ENCODE measurements at places on chromosomes 11 and 22. TPM values are rescaled to one million over a fixed set of nuclear protein-coding genes. Genes with fewer than 3 reads are reported as not detected.

CTSF gene
- 48.6 TPM for total RNA-seq

DNA sequence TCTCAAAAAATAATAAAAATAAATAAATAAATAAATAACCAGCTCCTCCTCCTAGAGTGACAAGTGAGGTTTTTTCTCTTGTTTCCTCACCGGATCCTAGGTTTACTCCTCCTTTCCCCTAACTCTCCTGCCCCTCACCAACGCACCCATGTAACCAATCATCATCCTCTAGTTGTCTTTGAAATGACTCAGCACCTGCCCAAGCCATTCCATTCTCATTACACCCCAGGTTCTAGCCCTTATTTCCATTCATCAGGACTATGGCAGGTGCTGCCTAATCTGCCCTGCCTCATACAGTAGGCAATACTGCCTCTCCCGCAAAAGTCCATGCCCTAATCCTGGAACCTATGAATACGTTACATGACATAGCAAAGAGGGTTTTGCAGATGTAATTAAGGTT, 60.4 kb downstream of the BUD13 start:
- H3K27me3 ChIP-seq: peaks cover 77% of the 10 kb centered on the region
- no peak overlapping the region for H3K4me3 ChIP-seq
- no peaks in the 10 kb centered on the region for H3K36me3 ChIP-seq
- peaks cover under 1% of the 10 kb centered on the region for H3K4me1 ChIP-seq

DNA sequence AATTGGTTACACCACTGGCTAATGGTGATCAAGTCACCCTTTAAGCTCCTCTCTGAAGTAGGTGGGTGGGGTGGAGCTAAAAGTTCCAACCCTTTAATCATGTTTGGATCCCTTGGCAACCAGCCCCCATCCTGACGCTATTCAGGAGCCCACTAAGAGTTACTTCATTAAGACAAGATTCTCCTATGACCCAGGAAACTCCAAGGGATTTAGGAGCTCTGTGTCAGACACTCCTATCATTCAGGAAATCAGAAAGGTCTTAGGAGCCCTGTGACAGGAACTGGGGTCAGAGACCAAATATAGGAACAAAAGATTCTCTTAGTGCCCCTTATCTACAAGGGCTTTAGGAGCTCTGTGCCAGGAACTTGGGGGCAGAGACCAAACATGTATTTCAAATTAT, 141.3 kb downstream of the ATG16L2 start:
- no peaks in the 10 kb centered on the region for H3K36me3 ChIP-seq
- no peaks in the 10 kb centered on the region for H3K27me3 ChIP-seq
- peak overlapping the region; percentile 57 for H3K27ac ChIP-seq

APOA5 gene
- not detected for total RNA-seq

- H3K4me1 ChIP-seq: no peaks in the 10 kb centered on the region
- no peak for DNase-seq
- H3K27me3 ChIP-seq: no peaks in the 10 kb centered on the region
- H3K4me3 ChIP-seq: no peak overlapping the region
- no peaks in the 10 kb centered on the region for H3K36me3 ChIP-seq
- no peak overlapping the region for H3K27ac ChIP-seq
Observed at GRCh38 chr11:6988506-6988905, 31.6 kb downstream of the ZNF214 start.

DNA sequence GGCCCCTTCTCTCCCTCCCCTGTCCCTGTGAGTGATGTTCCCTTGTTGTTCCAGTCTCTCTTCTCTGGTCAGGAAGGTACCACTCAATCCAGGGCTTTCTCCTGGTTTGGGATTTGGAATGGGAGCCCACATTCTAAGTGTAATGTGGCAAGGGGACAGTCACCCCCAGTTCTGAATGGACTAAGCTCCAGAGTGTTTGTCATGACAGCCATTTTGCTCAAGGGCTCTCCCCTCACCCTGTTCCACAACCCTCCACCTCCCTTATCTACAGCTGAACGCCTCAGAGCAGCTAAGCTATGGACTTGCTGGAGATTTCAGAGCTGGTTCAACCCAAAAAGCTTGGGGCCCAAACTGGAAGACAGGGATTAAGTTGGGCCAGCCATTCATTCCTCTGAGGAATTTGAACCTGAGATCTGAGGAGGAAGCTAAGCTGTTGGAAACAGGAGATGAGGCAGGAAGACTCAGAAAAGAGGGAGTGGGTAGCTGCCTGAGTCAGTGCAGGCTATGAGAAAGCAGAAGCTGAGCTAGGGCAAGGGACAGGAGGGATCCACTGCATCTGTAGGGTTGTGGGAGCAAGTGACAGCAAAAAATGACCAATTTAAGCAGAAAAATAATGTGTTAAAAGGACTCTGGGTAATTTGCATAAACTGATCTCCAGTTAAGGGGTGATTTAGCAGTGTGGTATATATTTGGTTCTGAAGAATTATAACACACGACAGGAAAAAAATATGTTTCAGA, 22.9 kb upstream of the FCHSD2 start:
- DNase-seq: no peak
- no peaks in the 10 kb centered on the region for H3K27me3 ChIP-seq
- H3K4me1 ChIP-seq: peaks cover 63% of the 10 kb centered on the region
- H3K36me3 ChIP-seq: no peaks in the 10 kb centered on the region

- no peak overlapping the region for H3K27ac ChIP-seq
- H3K27me3 ChIP-seq: no peaks in the 10 kb centered on the region
- H3K36me3 ChIP-seq: no peaks in the 10 kb centered on the region
- H3K4me1 ChIP-seq: peaks cover 11% of the 10 kb centered on the region
Observed at GRCh38 chr22:25067851-25068421, 115.4 kb downstream of the KIAA1671 start.

POTEH gene
- not detected for total RNA-seq

PHOX2A gene
- total RNA-seq: not detected

DNA sequence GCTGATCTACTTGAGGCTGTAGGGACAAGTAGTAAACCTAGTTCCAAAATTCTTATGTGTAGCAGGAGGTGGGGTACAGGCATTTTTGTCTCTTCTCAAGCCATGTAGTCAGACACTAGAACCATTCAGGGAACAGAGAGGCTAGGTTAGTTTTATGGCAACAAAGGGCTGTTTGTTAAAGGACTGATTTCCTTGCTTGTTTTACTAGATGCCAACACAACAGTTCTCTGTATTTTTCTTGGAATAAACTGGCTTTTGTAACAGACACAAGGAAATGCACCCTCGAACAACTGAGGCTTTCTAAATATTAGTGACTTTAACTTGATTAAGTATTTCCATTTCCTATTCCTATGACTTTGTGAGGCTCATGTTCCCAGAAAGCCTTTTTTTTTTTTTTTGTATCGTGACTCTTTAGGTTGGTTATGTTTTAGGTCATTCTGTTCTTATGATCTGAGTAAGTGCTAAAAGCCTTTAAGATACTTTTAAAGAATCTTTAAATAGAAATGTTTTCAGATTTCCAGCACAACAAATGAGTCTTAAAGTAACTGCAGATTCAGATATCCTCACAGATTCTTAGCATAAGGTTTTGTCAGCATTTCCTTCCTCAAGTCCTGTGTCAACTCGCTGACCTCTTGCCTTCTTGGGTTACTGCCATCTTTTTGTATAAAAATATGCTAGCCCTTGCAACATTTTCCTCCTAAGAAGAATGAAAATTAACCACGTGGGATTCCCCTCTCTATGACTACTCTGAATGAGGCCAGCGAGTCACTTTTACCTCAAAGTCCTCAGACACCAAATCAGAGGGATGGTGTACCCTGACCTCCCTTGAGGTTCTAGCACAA, 92.5 kb downstream of the CCDC83 start:
- peaks cover 31% of the 10 kb centered on the region for H3K4me1 ChIP-seq
- peak overlapping the region; percentile 69 for H3K27ac ChIP-seq

WNT11 gene
- total RNA-seq: 22.7 TPM

- DNase-seq: no peak
- H3K4me1 ChIP-seq: no peaks in the 10 kb centered on the region
- H3K36me3 ChIP-seq: no peaks in the 10 kb centered on the region
- no peaks in the 10 kb centered on the region for H3K27me3 ChIP-seq
- no peak overlapping the region for H3K27ac ChIP-seq
- H3K4me3 ChIP-seq: no peak overlapping the region
Observed at GRCh38 chr11:31059529-31059928, 310.0 kb downstream of the DCDC1 start.

SCO2 gene
- total RNA-seq: not detected

GRCh38 chr22:21719024-21719423, 16.6 kb downstream of the YPEL1 start:
- H3K27me3 ChIP-seq: no peaks in the 10 kb centered on the region
- H3K27ac ChIP-seq: no peak overlapping the region
- no peak overlapping the region for H3K4me3 ChIP-seq
- H3K4me1 ChIP-seq: peaks cover 3% of the 10 kb centered on the region
- no peak for DNase-seq

GRCh38 chr11:12247543-12248254, 129.7 kb upstream of the PARVA start:
- peaks cover 18% of the 10 kb centered on the region for H3K36me3 ChIP-seq
- no peaks in the 10 kb centered on the region for H3K27me3 ChIP-seq
- DNase-seq: no peak
- H3K4me3 ChIP-seq: no peak overlapping the region

- peaks cover 64% of the 10 kb centered on the region for H3K27me3 ChIP-seq
- no peaks in the 10 kb centered on the region for H3K36me3 ChIP-seq
- peaks cover 7% of the 10 kb centered on the region for H3K4me1 ChIP-seq
- H3K4me3 ChIP-seq: no peak overlapping the region
- no peak overlapping the region for H3K27ac ChIP-seq
- DNase-seq: no peak
Observed at GRCh38 chr11:134529212-134530096, 117.4 kb upstream of the B3GAT1 start.

GRK3 gene
- 3.8 TPM for total RNA-seq

UNC93B1 gene
- total RNA-seq: 6.1 TPM

KCTD14 gene
- 0.16 TPM for total RNA-seq

ANKK1 gene
- not detected for total RNA-seq

GRCh38 chr22:22684580-22685561, 40.5 kb downstream of the GGTLC2 start:
- H3K36me3 ChIP-seq: no peaks in the 10 kb centered on the region
- no peak for DNase-seq
- H3K4me3 ChIP-seq: no peak overlapping the region
- peaks cover 17% of the 10 kb centered on the region for H3K27me3 ChIP-seq
- no peak overlapping the region for H3K27ac ChIP-seq

DNA sequence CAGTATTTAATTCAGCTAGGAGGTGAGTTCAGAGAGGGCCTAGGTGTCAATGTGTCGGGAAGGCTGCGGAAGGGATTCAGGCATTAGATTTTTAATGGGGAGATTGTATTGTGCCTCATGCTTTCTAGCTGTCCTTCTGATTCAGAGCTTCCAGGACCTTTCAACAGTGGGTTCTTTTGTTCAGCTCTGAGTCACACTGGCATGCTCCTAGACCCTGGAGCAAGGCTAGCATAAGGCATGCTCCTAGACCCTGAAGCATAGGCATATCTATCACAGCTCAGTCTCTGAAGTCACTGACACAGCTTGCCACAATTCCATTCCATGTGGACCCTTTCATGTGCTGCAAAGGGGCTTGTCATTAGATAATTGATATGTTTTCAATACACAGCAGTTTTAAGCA, 396.9 kb downstream of the RAB38 start:
- no peaks in the 10 kb centered on the region for H3K36me3 ChIP-seq
- no peak overlapping the region for H3K4me3 ChIP-seq
- H3K27me3 ChIP-seq: no peaks in the 10 kb centered on the region
- no peak for DNase-seq
- no peak overlapping the region for H3K27ac ChIP-seq

GRCh38 chr11:133795088-133795487, 50.2 kb downstream of the SPATA19 start:
- DNase-seq: no peak
- no peak overlapping the region for H3K27ac ChIP-seq
- no peak overlapping the region for H3K4me3 ChIP-seq
- H3K4me1 ChIP-seq: no peaks in the 10 kb centered on the region
- H3K27me3 ChIP-seq: peaks cover 35% of the 10 kb centered on the region
- no peaks in the 10 kb centered on the region for H3K36me3 ChIP-seq

TRIM51G gene
- total RNA-seq: not detected

GRCh38 chr11:12723421-12724300, 49.4 kb downstream of the TEAD1 start:
- H3K36me3 ChIP-seq: no peaks in the 10 kb centered on the region
- no peak overlapping the region for H3K4me3 ChIP-seq
- peak overlapping the region; percentile 41 for H3K27ac ChIP-seq
- peaks cover 96% of the 10 kb centered on the region for H3K4me1 ChIP-seq

DNA sequence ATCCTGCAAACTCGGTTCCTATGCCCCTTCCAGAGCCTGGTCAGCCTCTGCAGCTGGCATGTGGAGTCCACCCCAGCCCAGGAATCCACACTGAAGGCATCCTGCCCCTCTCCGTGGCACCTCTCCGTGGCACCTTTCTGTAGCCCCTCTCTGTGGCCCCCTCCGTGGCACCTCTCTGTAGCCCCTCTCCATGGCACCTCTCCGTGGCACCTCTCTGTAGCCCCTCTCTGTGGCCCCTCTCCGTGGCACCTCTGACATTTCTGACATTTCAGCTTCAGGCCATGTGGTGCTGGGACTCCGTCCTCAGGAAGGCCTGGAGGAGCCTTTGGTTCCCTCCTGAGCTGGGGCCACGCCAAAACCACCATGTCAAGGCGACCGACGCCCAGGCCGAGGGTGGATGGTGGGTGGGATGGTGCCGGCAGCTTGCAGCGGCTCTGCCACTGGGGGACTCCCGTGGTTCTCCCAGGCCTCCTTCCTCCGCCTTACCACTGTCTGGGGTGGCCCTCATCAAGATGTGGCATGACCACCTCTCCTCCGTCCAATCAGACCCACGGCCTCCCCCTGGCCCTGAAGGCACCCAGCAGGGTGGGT, 1518.5 kb downstream of the BRD1 start:
- H3K4me3 ChIP-seq: no peak overlapping the region
- peaks cover 56% of the 10 kb centered on the region for H3K27me3 ChIP-seq
- H3K4me1 ChIP-seq: no peaks in the 10 kb centered on the region
- H3K27ac ChIP-seq: no peak overlapping the region
- H3K36me3 ChIP-seq: no peaks in the 10 kb centered on the region

- H3K36me3 ChIP-seq: no peaks in the 10 kb centered on the region
- no peak for DNase-seq
- H3K4me3 ChIP-seq: no peak overlapping the region
- H3K27me3 ChIP-seq: peaks cover 72% of the 10 kb centered on the region
- no peaks in the 10 kb centered on the region for H3K4me1 ChIP-seq
Observed at GRCh38 chr11:134539285-134539684, 127.2 kb upstream of the B3GAT1 start.

RIMBP3B gene
- not detected for total RNA-seq

- peaks cover 53% of the 10 kb centered on the region for H3K27me3 ChIP-seq
- DNase-seq: no peak
Observed at GRCh38 chr11:123006860-123007542, 25.4 kb upstream of the BSX start.

GRCh38 chr22:30005213-30005857, 74.9 kb upstream of the HORMAD2 start:
- H3K36me3 ChIP-seq: peaks cover 74% of the 10 kb centered on the region
- no peak overlapping the region for H3K27ac ChIP-seq
- peak; percentile 66 for DNase-seq

GRCh38 chr11:88482871-88483301, 145.3 kb upstream of the CTSC start:
- H3K36me3 ChIP-seq: no peaks in the 10 kb centered on the region
- no peaks in the 10 kb centered on the region for H3K27me3 ChIP-seq
- H3K4me1 ChIP-seq: no peaks in the 10 kb centered on the region
- no peak for DNase-seq
- no peak overlapping the region for H3K4me3 ChIP-seq

Data from left ventricle myocardium inferior (tissue), 1 donor.